Activated CD4-positive, alpha-beta T cell treated with anti-CD3 and anti-CD28 coated beads for 48 hours (primary cell): ENCODE measurements at places on chromosomes 13 and 19.
A peak's percentile ranks its signal among the peaks of the same experiment; 100 is the strongest.

DNA sequence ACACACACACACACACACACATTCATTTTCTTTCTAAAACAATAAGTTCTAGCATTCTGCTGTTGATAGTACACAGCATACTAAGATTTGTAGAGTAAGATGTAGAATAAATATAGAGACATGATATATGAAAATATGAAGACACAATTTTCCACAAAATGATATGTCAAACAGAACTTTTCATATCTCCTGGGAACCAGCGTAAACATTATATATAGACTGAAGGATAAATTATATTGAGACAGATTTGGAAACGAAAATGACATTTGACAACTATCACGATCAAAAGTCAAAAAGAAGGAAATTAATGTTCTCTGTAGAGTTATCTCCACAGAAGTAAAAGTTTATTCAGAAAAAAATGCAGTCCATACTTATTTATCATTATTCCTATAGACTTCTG, 1605.7 kb upstream of the SLC10A2 start:
- no peak for DNase-seq

GRCh38 chr19:21022996-21023395, 2.5 kb downstream of the ZNF430 start:
- peak; percentile 54 for DNase-seq

DNA sequence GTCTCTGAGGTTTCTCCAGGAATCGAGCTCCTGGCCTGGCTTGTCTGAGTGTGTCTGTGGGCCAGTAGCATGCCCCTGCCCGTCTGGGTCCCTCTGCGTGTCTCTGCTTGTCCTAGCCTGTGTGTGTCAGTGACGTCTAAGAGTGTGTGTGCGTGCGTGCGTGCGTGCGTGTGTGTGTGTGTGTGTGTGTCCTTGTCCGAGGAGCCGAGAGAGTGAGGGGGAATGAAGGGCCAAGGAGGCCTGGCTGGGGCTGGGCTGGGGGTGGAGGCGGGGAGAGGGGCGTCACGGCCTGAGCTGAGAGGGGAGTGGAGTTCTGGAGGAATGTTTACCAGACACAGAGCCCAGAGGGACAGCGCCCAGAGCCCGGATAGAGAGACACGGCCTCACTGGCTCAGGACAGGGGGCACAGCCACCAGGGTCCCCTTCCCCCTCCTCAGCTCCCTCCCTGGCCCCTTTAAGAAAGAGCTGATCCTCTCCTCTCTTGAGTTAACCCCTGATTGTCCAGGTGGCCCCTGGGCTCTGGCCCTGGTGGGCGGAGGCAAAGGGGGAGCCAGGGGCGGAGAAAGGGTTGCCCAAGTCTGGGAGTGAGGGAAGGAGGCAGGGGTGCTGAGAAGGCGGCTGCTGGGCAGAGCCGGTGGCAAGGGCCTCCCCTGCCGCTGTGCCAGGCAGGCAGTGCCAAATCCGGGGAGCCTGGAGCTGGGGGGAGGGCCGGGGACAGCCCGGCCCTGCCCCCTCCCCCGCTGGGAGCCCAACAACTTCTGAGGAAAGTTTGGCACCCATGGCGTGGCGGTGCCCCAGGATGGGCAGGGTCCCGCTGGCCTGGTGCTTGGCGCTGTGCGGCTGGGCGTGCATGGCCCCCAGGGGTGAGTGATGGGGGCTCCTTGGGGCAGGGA, at the start of gene AXL:
AXL (plus strand) TSS at position 609 of the 893 bp plus-strand sequence; CDS start at position 779, 170 bp downstream.
- peak; percentile 17 for DNase-seq

- DNase-seq, result no peak
Observed at GRCh38 chr13:24716011-24716410, 35.8 kb downstream of the ATP12A start.

GRCh38 chr13:78836238-78836784, 177.4 kb upstream of the OBI1 start:
- no peak for DNase-seq

GRCh38 chr13:91946498-91947070, 548.2 kb downstream of the GPC5 start:
- no peak for DNase-seq

DNA sequence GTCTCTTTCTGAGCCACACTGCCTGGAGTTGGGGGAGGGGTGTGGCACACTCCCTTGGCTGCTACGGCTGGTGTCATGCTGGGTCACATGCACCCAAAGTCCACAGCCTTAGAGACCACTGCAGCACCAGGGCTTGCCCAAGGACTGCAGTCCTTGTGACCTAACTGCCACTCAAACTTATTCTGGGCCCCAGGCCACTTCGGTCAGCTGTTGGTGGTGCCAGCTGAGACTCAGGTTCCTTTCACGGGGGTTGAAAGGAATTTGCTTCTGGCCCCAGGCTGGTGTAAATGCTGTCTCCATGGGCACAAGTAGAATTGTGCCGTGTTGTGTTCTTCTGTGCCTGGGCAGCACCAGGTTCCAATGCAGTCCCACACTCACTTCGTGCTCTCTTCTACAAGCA, 9.5 kb upstream of the VN1R1 start:
- no peak for DNase-seq

DNA sequence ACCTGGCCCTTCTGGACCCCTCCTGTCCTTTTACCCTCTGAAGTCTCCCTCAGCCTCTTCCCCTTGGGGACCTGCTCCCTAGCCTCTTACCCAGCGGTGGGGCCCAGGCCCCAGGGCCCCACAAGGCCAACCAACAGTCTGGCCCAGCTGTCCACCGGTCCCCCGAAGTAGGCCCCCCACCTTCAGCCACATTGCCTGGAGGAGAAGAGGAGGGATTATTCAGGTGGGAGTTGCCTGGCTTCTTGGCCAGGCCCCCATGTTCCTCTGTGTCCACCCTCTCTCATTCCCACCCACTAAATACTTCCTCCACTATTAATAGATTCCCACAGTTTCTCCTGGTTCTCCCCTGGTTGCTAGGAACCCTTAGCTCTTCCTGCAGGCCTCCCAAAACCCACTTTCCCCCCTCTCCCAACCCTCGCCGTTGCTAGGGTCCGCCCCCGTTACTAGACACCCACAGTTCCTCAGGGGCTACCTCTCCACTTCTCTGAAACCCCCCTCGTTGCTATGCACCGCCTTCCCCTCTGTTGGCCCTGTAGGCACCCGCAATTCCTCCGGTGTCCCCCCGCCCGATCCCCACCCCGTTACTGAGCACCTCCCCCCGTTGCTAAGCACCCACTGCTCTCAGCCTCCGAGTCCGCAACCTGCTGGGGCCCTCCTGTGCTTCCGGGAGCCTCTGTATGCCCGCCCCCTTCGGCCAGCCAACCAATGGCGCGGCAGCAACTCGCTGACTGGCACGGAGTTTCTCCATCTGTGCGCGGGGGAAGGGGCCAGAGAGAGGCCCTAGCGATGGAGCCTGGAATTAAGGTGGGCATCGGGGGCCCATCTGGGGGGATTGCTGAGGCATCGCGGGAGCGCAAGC, 2.0 kb downstream of the COQ8B start:
- DNase-seq, result peak; percentile 95

DNA sequence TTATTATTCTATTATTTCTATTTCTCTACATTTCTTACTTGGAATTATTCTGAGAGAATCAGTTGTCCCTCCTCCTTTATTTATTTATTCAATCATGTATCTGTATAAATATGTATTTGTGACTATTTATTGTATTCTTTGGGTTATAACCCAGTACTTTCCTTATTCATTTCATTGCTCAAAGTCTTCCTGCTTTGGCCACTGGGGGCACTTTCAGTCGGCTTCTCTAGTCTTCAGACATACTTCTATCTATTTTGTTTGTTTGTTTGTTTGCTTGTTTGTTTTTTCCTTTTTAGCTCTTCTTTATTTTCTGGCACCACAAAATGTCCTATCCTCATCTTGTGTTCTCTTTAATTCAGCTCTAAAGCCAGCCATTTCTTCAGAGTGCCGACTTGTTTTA, 260.4 kb downstream of the NALCN start:
- DNase-seq, result no peak

- no peak for DNase-seq
Observed at GRCh38 chr13:109989155-109989554, 202.8 kb upstream of the IRS2 start.

- DNase-seq, result peak; percentile 46
Observed at GRCh38 chr19:8158411-8159074, 9.2 kb upstream of the FBN3 start.
